Caki2 (cell line): ENCODE measurements at places on chromosomes 16 and 17. TPM values are rescaled to one million over a fixed set of nuclear protein-coding genes. Genes with fewer than 3 reads are reported as not detected.
A peak's percentile ranks its signal among the peaks of the same experiment; 100 is the strongest.

DNA sequence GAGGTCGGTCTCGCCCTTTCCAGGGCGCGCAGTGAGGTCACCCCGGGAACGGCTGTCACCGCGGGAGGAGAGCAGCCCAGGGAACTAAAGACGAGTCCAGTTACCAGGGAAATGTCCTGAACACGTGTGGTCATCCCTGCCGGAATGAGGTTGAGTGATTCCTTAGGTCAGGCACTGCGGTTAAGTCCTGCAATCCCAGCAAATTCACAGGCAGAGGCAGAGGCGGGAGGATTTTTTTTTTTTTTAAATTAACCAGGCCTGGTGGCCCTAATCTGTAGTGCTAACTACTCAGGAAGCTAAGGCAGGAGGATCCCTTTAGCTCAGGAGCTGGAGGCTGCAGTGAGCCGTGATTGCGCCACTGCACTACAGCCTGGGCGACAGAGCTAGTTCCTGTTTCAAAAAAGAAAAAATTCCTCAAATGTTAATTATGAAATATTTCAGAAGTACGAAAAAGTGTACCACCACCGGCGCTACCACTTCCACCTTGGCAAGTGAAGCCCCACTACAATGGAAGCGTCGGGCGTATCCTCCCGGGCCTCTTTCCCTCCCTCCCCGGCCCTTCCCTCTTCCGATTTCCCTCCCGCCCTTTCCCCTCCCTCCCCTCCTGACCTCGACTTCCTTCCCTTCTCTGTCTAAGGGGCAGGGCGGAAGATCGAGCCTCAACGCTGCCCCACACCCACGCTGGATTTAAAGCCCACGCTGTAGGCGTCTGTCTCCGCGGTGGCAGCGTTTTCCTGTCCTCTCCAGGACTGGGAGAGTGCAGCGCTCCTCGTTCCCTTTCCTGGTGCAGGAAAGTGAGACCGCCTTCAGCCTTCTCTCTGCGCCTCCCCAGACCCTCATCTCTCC is 27.3 kb downstream of the SLFN11 start:
- DNase-seq: no peak

- no peak for DNase-seq
Measured at GRCh38 chr16:52462816-52463215, 84.1 kb downstream of the TOX3 start.

DNA sequence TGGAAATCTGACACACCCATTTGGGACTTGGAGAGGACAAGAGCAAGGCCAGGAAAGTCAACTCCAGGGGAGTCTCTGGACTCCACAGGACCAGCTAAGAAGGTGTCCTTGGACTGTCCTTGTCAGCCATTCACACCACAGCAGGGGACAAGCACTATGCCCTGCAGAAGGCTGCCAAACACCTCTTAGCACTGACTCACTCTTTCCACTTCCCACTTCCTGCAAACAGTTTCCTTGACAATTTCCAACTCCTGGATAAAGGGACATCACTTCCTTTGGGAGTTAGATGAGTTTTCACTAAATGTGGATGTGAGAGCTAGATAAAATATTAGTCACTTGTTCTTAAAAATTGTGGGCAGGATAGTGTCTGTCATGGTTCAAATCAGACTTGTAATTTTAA is 37.8 kb upstream of the BCAR1 start:
- no peak for DNase-seq

- no peak for DNase-seq
Measured at GRCh38 chr16:48340054-48340453, 45.2 kb downstream of the SIAH1 start.

GRCh38 chr16:81405702-81406113 is 38.9 kb upstream of the CMIP start:
- DNase-seq: peak; percentile 97

GRCh38 chr17:17851103-17852002 is 14.6 kb upstream of the SREBF1 start:
- no peak for DNase-seq

DNA sequence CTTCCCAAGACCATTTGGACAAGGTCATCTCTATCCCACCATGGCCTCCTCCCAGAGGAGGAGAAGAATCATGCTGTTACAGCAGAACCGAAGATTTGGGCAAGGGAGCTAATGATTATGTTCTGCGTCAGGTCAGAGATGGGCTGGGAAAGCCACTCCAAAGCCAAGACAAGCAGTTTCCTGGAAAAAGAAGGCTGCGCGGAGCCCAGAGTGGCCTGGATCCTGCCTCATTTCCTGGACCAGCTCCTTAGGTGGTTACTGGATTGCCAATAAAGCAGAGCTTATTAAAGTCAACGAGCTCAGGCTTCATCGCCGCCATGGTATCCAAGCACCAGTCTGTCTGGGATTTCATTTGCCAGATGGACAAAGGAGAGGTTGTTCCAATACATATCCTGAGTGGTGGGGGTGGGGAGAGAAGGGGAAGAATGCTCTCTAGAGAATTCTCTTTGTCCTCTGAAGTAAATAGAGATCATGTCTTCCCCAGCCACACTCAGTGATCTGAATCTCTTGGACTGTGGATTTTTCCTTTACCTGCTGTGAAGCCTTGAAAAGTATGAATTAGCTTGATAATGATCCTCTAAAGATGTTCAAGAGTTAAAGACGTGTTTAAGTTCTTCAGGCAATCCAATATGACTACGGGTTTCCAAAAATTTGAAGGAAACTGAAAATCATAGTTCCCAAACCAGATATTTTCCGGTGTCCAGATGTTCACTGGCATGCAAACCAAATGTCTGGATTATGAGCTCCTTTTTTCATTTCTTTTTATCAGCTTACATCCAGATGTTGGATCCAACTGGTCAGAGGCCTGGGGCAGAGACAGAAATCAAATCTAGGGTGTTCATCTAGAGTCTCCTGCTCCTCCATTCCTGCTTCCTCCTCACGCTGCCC is 17.7 kb downstream of the PRAC1 start:
- DNase-seq: no peak

DNA sequence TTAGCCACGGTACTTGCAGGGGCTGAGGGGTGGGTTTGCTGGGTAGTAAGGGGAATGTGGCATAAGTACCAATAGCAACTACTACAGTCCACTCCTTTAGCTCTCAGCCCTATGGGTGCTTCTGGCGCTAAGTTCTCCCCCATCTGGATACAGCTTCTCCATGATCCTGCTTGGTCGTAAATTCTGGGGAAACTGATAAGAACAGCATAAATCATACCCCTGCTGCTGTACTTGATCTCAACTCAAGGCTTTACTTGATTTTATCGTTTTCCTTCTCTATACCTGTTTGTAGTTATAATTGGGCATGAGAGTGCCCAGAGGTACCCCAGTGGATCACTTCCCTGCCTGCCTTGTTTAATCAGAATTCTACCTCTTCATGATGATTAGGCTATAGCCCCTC is 331.4 kb downstream of the PMP22 start:
- no peak for DNase-seq

DNA sequence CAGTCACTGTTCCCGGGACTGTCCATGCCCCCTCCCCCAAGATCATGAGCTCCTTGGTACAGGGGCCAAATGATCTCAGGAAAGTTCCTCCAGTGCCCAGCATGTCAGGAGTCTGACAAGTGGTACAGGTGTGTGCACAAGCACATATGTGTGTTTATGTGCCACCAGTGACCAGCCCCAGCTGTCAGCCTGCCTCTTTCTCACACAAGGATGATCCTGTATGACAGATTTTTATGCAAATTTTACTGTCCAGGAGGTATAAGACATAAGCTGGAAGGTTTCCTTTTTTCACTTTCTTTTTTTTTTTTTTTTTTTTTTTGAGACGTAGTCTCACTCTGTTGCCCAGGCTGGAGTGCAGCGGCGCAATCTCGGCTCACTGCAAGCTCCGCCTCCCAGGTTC is 31.4 kb upstream of the GFOD2 start:
- DNase-seq: no peak

DNA sequence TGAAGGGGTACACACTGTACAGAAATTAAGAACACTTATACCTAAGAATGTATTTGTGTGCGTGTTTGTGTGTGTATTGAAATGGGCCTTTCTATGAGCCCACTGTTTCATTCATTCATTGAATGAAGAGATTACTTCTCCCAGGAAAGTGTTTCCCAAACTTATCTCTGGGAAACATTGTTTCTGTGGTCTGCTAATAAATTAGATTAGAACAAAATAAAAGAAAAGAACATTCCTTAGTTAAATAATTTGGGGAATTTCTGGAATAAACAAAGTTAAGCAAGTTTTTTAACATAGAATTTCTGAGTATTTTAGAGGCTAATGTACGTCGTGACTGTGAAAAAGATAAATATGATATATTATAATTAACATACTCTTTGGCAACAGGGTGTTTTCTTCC is 402.4 kb upstream of the CDH11 start:
- DNase-seq: no peak

- DNase-seq: no peak
Measured at GRCh38 chr16:64211331-64211730, 910.5 kb downstream of the CDH11 start.

GRCh38 chr16:27374804-27375425 is 27.1 kb upstream of the IL21R start:
- DNase-seq: peak; percentile 92

- DNase-seq: no peak
Measured at GRCh38 chr17:80799538-80800480, 191.8 kb upstream of the CHMP6 start.

GRCh38 chr17:30947796-30948195 is 23.0 kb upstream of the RNF135 start:
- no peak for DNase-seq

GRCh38 chr17:56868716-56869115 is 34.8 kb downstream of the DGKE start:
- DNase-seq: no peak

Gene ARL17B
- total RNA-seq: 1.6 and 8.8 TPM in 2 replicates

Gene FKBP10
- total RNA-seq: 315 and 351 TPM in 2 replicates

Gene RNF222
- total RNA-seq: not detected in 2 replicates

Gene ZACN
- not detected in 2 replicates for total RNA-seq
